ENCODE measurements at places on chromosomes 7 and 10.

- DNase-seq: no peak
Measured at GRCh38 chr7:70790215-70791073, 341.5 kb upstream of the GALNT17 start.

DNA sequence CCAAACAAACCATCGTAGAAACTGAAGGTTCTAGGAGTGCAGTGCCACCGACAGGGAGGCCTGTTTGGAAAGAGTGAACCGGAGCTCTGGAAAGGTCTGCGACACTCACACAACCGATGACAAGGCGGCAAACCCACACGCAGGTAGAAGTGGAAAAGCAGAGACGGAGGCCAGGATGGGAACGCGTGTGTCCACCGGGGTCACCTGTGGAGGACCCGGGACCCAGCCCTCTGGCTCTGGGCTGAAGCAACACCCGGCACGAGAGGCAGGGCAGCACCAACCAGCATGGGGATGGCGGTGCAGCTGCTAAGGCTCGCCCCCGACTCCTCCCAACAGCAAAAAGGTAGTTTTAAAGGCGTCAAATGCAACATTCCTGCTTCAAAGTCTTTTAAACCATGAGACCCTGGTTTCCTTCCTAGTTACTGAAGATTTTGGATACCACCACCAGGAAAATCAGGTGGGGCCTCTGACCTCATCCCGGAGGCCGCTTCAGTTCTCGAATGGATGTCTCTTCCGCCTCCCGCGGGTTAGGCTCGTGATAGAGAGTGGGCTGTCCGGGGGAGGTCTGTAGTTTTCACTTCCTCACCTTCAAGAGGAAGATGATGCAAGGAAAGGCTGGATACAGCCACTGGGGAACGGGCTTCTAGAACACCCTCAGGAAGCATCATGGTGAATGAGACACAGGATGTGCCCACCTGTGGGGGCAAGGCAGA is 115.5 kb downstream of the SMURF1 start:
- DNase-seq: no peak

DNA sequence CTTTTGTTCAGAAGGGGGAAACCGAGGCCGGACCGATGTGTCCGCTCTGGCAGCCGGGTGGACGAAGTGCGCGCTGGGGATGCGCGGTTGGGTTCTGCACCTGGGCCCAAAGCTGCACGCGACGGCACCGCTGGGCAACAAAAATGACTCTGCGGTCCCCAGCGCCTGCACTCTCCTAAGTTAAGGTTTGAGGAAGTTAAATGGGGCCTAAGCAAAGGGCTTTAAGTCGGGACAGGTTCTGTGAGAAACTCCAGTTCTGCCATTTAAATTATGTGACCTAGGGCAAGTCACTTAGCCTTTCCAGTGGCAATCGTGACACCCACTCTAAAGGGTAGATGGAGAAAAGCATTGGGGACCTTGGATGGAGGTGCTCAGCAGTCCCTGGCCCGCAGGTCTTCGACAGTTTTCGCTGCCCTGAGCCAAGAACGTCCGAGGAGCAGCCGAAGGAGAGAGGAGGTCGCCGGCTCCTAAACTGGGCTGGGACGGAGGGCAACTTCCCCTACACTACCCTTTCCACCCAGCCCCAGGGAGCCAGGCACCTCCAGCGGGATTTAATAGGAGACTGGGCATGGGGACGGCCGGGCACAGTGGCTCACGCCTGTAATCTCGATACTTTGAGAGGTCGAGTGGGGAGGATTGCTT is 534 bp upstream of the ACBD5 start:
- DNase-seq: no peak

DNA sequence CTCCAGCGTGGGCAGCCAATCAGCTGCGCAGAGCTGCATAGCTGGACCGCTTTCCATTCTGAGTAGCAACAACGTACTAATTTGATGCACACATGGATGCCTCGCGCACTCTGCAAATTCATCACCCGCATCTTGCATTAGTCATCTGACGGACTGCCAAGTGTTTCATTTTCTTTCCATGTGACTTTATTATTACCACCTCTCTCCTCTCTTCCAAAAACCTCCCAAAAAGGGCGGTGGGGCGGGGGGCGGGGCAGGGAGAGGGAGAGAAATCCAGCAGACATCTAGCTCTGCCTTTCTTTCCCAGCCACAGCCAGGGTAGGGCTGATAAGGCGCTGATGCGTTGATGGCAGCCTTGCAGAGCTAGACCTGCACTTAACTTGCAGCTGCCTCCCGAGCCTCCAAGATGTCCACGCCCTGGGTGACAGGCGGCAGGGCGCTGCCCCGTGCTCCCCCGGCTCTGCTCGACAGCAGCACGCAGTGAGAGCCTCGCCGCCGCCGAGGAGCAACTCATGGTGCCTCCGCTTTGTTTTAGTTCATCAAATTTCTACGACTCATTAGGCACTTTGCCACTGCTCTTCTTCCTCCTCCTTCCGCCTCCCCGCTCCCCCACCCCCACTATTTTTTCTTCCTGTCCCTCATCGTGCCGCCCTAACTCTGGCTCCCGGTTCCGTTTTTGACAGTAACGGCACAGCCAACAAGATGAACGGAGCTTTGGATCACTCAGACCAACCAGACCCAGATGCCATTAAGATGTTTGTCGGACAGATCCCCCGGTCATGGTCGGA is 147.3 kb downstream of the CELF2 start:
- peak; percentile 68 for DNase-seq

GRCh38 chr7:28595801-28596200 is 183.5 kb downstream of the CREB5 start:
- DNase-seq: no peak

DNA sequence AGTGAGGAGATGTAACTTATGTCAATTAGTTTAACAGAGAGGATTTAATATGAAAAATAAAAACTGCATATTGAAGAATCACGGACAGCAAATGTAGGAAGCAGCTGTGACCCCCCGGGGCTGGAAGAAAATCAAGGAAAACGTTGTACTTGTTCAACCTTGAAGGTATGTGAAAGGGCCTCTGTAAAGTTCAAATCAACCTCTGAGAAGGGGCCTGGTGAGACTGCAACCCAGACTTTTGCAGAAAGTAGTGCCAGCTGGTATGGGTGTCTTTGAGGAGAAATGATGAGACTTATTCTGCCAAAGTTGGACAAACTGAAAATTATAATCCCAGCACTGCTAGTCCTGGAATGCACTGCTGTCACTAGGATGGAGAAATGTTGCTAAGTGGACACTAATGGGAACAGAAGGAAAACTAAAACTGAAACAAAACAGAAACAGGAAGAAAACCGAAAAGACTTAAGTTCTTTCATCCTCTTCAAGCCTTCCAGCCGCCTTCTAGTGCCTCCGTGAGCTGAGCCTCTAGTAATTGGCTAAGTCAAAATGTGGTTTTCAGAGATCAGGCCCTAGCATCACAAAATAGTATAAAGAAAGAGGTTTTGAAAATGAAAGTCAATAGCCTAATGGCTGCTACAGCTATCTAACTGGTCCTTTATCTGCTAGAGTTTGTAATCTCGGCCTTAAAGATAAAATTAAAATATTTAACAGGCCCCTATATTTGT is 253.7 kb upstream of the SORCS1 start:
- no peak for DNase-seq

DNA sequence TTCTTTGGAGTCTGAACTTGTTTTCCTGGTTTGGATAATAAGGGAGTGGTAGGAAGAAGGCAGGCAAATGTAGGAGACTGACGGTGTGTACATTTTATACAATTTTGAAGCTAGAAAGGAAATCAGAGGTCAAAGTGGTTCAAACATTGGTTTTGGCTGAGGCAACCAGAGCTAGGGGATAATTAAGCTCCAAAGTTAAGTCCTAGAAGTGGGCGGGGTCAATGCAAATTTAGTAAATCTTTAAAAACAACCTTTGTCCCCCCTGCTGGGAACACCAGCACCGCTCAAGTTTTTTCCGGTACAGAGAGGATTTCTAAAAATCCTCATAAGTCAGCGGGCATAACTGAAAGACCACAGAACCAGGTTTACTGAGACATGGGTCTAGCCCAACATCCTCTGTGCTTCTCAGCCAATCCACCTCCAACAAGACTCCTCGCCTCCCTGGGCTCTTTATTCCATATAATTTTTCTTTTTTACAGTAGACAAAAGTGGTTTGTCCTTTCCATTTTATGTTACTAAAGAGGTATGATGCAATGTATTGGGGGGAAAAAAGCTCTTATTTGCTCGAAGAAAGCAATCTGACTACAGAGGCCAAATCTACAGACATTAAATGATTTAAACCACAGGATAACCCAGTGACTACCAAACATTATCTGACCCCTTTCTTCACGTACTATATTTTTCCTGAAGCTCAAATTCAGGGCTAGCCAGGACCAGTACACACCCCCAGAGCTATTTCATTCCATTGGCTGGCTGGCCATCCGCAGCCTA is 1.6 kb downstream of the GLUD1 start:
- DNase-seq: no peak

- no peak for DNase-seq
Measured at GRCh38 chr10:78847485-78847884, 221.3 kb upstream of the ZMIZ1 start.

- DNase-seq: no peak
Measured at GRCh38 chr7:38102507-38102906, 75.5 kb upstream of the STARD3NL start.

DNA sequence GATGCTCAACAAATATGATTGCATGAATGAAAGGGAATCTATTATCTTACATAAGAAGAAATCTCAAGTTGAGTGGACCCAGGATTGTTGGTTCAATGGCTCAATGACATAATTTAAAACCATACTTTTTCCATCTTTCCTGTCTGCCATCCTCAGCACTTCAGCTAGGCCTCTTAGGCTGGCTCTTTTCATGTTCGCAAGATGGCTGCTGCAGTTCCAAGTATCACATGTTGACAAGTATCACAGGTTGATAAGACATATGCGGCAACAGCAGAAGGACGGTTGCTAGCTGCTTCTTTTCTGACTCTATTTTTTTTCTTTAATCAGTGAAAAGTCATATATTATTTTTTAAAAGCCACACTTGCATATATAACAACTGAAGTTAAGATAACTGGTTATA is 79.0 kb upstream of the CDK6 start:
- DNase-seq: no peak

GRCh38 chr10:112728997-112729396 is 221.1 kb upstream of the TCF7L2 start:
- no peak for DNase-seq

DNA sequence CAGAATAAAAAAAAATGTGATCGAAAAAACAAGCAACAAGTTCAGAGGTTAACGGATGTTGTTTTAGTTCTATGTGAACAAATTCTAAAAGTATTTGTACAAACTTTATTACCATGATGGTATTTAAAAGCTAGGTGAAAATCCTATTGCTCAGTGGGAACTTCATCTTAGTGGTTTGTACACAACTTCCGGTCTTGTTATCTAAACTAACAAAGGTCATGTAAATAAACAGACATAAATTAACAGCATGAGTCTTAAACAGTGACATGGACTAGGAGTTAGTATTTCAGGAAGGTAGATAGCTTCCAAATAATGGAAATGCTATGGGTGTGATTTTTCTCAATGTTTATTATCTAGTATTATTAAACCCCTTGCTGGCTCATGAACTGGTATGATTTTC is 83.8 kb downstream of the SPAG6 start:
- DNase-seq: no peak

DNA sequence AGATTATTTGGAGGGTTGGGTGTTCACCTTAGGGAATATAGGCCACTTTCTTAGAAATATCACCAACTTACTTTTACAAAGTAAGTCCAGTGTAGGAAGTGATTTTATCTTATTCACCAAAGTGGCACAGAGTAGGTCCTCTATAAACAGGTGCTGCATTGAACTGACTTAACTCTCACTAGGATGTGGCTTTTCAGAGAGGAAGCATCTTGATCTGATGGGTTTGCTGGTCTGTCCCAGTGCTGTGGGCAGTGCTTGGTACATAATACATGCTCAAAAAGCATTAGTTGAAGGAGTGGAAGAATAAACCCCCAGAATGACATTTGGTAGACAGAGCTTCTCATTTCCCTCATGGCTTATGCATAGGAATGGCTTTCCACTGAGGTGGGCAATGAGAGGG is 334.7 kb downstream of the LRMDA start:
- DNase-seq: no peak

DNA sequence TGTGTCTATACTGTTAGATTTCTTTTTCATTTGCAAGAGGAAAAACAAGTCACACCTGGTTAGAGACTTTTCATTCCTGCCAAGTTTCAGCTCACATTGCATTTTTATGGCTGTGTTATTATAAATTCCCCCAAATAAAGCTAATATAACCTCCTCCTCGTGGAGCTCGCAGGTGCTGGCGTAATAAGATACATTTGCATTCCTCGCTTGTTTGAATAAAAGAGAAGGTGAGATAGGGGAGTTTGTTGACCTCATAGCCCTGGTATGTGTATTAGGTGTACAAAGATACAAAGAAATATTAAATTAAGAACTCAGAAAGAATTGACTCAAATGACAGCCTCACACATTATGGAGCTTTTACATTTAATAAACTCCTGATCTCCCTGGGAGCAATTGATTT is 257.7 kb upstream of the SP8 start:
- no peak for DNase-seq

DNA sequence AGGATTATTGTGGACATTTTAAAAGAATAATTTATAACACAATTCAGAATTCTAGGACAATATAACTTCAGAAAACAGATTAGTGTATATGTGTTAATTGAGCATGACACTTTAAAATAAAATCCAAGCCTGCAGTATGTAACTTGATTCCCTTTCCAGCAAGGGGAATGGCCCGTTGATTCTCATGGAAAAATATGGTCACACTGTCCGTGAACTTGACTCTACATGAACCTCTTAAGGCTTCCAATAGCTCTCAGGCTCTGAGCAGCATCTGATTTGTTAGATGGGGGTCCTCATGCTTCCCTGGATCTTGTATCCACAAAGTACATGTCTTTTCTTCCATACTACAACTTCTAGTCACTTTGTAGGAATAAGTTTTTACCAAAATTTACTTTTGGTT is 85.5 kb upstream of the AKR1E2 start:
- no peak for DNase-seq

- no peak for DNase-seq
Measured at GRCh38 chr10:130463104-130463875, 327.1 kb downstream of the GLRX3 start.

DNA sequence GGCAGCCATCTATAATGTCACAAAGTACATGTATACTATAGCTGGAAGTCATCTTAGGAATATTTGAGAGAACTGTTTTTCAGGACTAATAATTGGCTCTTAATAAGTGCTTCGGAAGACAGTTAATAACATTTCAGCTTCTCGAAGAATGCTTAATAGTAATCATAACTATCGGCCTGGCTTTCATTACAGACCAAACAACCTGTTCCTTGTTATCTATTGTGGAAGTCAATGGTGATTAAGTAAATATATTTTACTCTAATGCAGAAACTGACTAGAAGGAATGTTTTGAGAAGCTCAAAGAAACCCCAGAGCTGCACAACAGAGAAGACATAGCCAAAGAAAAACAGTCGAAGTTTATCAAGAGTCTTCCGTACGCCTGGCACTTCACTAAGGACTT is 106.8 kb upstream of the FAM133B start:
- no peak for DNase-seq

GRCh38 chr7:146926841-146927240 is 810.2 kb downstream of the CNTNAP2 start:
- DNase-seq: no peak

GRCh38 chr7:141012044-141012685 is 2.6 kb downstream of the MRPS33 start:
- peak; percentile 38 for DNase-seq

- no peak for DNase-seq
Measured at GRCh38 chr7:21999896-22000295, 54.2 kb upstream of the CDCA7L start.
